ENCODE measurements at places on chromosomes 5 and 9.

DNA sequence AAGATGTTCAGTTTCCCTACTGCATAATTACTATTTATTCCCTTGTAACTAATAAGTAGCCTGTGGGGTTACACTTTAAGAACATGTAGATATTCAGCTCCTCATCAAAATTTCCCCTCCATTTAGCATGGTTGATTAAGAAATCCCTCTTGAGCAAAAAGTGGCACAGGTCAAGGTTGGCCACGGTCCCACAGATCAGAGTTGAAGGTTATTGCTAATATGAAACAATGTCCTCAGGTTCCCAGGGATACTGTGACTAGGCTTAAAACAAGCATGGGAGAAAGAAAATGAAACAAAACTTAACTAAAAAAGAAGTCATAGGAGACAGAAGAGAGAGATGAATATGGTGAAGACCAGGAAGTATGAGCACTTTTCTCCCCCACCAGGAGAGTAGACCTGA lies 64.2 kb downstream of the RFK start:
- no peak for DNase-seq

GRCh38 chr5:107636555-107636954 lies 34.2 kb downstream of the EFNA5 start:
- DNase-seq: no peak

GRCh38 chr5:54944364-54944763 lies 41.0 kb downstream of the ESM1 start:
- no peak for DNase-seq

- no peak for DNase-seq
Measured at GRCh38 chr5:148820461-148821395, 5.7 kb upstream of the ADRB2 start.

DNA sequence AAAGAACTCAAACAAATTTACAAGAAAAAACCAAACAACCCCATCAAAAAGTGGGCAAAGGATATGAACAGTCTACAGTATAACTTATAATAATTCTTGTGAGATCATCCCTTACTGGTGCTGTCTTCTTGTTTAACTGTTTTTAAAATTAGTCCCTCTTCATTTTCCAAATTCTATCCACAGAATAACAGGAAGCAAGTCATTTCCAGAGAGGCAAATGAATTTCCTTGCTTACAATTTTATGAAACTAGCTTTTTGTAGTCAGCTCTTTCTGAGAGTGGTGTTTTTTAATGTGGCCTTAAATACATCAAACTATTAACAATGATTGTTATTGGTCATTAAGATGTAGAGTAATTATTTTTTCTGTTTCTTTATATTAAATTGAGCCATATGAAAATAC lies 40.6 kb downstream of the FAM174A start:
- no peak for DNase-seq

DNA sequence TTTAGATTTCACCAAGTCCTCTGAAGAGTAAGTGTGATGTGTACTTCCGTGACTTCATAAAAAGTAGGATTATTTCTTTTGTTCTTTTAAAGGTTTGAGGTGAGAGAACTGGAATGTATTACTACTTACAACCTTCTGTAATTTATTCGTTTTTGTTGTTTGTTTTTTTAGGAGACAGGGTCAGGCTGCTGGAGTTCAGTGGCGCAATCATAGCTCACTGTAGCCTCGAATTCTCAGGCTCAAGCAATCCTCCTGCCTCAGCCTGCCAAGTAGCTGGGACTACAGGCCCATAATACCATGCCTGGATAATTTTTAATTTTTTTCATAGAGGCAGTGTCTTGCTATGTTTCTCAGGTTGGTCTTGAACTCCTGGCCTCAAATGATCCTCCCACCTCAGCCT lies 68.3 kb upstream of the RETREG1 start:
- DNase-seq: no peak

GRCh38 chr5:176697267-176697933 lies 50.1 kb downstream of the TSPAN17 start:
- DNase-seq: no peak

DNA sequence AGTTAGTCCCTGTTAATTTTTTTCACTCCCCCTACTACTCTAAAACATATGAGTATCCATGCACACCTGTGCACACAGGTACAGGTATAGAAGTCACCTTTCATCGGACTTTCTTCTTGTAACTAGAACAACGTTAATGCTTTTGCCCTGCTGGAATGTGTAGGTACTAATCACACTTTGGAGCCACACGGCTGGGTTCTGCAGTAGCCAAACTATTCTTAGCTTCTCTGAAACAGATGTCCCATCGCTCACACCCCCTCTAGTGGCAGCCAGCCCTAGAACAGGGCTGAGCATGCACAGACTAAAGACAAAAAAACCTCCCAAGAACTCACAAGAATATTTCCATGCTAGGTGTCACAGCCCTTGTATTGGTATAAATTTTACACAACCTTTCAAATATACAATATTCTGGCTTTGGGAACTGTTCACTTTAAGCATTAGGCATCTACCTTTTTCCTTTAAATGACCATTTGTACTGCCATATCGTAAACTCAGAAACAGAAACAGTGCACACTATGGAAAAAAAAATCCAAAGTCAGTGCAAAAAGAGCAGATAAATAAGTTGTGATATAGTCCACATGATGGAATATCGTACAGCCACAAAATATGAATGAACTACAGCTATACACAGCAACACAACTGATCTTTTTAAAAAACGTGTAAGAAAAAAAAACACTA lies 64.0 kb downstream of the RETREG1 start:
- peak; percentile 37 for DNase-seq

GRCh38 chr5:172171118-172171517 lies 16.9 kb downstream of the STK10 start:
- no peak for DNase-seq
